Stimulated activated CD4-positive, alpha-beta T cell treated with anti-CD3 and anti-CD28 coated beads, Interleukin-12 subunit alpha, Interleukin-12 subunit beta, amount 100 ng/mL, for 24 hours (primary cell): ENCODE measurements at places on chromosomes 1 and 21.
A peak's percentile ranks its signal among the peaks of the same experiment; 100 is the strongest.

DNA sequence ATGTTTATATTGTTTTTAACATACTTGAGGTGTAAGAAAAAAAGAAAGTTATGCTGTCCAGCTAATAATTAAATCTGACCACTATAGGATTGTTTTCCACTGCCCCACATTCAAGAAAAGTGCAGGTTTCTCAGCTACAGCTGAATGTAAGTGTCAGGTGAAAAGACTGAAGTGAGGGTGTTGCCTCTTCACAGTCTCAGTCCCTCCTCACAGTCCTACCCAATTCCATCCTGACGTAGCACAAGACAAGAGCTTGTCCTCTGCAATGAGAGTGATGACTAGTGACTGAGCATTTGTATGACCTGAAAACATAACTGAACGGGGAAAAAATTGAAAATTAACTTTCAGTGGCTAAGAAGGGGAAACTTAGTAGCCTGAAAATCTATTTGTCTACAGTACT is 1039.5 kb downstream of the ADGRL2 start:
- DNase-seq, result no peak

GRCh38 chr1:85911742-85912141 is 203.5 kb upstream of the ZNHIT6 start:
- no peak for DNase-seq

GRCh38 chr1:183778045-183778444 is 26.9 kb upstream of the RGL1 start:
- no peak for DNase-seq

GRCh38 chr1:116020668-116021272 is 44.5 kb downstream of the SLC22A15 start:
- DNase-seq, result peak; percentile 51

DNA sequence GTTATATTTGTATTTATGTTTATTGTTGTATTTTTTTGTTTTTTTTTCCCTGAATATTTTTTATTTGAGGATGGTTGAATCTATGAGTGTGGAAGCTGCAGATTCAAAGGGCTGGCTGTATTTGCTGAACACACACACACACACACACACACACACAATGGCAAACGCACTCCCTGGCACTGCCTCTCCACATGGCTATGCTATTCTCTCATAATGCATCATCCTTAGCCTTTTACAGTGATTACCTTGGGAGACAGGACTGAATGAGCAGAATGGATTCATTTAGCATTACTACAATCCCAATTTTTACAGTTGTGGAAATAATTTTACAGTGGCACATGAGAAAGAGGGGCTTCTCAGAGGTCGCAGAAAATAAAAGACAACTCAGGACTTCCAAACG is 390.1 kb downstream of the PCP4 start:
- DNase-seq, result no peak

GRCh38 chr1:66779475-66780078 is 21.5 kb downstream of the INSL5 start:
- no peak for DNase-seq

DNA sequence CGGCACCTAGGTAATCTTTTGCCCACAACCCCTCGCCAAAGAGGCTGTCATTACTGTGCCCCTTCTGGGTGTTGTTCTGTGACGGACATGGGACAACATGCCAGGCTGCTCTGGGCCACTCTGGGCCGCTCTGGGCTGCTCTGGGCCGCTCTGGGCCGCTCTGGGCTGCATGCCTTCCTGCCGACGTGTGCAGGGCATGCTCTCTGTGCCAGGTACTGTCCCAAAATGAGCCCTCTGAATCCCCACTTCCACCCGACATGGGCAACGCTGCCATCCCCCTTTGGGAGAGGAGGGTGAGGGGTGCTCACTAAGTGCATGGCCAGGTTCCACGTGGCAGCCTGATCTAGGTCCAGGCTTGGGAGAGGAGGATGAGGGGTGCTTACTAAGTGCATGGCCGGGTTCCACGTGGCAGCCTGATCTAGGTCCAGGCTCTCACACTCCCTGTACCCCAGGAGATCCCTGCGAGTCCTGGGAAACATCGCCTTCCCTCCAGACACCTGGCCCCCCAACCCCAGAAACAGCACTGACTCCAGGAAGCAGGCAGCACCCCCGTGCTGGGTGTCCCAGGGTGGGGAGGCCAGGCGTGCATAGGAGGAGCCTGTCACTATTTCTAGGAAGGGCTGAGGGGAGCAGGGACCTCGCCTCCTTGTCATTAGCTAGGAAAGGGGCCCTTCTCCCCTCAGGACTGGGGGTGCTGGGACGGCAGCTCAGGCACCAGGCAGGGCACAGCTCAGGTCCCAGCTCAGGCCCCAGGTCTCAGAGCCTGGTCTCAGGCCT is 16.5 kb downstream of the TTC34 start:
- no peak for DNase-seq

GRCh38 chr1:12600880-12601633 is 17.0 kb downstream of the DHRS3 start:
- DNase-seq, result no peak

DNA sequence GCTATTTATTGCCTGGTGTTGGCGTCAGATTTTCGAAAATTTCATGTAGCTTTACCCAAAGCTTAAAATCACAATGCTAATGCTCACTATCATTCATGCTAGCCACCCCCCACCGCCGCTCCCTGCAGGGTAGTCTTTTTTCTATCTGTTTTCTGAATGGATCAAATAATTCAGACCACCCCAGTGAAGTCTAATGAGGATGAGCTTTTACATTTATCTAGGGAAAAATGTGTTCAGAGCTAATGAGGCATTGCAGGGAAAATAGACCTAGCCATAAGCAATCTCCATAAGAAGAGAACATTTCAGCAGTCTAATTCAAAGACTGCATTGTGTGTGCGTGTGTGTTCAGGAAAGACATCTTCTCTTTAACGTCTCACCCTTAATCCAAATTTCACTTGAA is 533.0 kb upstream of the PRMT6 start:
- DNase-seq, result no peak

GRCh38 chr1:6927626-6928025 is 142.4 kb downstream of the CAMTA1 start:
- DNase-seq, result no peak

GRCh38 chr1:118113261-118113660 is 71.8 kb downstream of the SPAG17 start:
- no peak for DNase-seq

DNA sequence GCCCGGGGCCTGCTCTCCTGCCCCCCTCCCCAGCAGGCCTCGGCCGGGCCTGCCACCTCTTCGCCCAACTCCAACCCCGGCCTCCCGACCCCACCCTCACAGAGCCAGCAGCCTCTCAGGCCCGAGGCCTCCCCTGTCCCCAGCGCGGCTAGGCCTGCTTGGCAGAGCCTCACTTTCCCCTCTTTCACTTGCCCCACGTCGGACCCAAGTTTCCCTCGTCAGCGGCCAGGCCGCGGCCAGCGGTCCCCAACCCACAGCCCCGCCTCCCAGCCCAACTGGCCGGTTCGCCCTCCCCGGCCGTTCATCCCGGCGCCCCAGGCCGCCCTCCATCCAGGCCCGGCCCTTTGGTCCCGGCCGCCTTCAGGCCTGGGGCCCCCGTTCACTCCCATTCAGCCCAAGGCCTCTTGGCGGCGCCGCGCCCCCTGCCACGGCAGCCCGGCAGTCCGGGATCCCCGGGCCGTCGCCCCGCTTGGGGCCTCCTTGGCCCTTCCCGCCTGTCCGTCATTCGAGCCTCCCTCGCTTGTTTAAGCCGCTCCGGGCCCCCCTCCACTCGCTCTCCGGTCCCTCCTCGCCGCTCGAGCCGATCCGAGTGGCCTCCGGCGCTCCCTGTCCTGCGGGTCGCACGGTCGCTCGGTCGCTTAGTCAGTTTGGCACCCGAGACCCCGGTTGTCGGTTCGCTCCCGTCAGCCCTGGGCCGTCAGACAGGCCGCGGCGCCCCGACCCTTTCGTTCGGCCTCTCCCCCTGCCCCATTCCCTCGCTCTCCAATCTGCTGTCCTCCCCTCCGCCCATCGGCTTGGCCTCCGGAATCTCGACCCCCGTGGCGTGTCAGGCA is 1.4 kb downstream of the LRRC41 start:
- DNase-seq, result peak; percentile 47

DNA sequence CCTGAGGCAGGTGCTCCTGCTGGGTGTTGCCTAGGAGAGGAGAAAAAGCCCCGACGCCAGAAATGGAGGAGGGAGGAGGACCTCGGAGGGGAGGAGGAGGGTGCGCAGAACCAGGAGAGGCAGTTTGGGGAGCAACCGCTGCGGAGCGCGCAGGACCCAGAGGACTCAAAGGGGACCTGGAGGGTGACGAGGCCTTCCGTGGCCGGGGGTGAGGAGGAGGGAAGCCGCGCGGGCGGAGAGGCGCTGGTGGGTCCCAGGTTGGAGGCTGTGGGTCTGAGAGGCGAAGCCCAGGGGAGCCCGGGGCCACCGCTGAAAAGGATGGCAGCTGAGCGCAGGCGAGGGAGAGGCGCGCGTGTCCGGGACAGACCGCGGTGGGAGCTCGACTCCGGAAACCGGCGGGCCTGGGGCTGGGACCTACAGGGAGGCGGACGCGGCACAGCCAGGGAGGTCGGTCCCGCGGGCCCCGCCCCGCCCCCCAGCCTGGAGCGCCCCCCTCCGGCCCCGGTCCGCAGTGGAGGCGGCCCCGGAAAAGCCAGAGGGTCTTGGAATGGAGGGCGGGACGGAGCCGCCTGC is 15.1 kb downstream of the RNF223 start:
- DNase-seq, result no peak

GRCh38 chr21:31975491-31975890 is 102.7 kb downstream of the HUNK start:
- no peak for DNase-seq

DNA sequence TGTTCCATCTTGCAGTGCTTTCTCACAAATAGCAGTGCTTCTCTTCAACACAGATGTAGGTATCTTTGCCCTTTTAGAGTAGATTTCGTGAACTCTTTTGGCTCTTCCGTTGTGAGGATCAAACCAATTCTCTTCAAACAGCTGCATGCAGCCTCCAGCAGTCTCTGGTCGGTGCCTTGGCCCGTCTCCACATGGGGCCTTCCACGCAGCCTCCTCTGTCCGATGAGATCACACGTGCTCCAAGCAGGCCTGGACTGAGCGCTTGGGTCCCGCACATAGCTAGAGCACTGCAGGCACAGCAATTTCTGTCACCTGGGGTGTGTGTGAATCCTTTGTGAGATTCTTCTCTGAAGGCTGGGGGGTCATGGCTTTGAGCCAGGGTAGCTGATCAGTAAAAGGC is 82.8 kb upstream of the KCNE2 start:
- DNase-seq, result no peak

DNA sequence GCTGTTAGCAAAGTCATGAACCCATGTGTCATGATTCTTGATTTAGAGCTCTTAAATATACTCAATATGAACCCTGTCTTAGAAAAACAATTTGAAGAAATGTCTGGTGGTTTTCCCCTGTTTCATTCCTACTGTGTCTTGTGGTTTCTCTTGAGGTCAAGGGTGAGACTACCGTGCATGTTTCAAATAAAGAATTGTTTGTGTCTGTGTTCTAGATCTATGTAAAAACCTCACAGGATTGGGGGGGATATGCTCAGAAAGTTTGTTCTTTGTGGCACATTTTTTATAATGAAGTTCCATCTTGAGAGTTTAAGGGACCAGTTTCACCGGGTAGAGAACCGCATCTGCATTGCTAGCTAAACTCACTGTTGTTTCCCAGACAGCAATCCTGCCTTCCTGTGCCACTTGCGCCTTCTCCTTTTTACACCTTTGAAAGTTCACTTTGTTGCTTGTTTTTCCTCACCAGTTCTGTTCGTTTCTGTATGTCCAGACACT is 30.9 kb upstream of the CACYBP start:
- DNase-seq, result no peak

- DNase-seq, result no peak
These were observed 115.7 kb downstream of the CENPF start for GRCh38 chr1:214718724-214719123.

DNA sequence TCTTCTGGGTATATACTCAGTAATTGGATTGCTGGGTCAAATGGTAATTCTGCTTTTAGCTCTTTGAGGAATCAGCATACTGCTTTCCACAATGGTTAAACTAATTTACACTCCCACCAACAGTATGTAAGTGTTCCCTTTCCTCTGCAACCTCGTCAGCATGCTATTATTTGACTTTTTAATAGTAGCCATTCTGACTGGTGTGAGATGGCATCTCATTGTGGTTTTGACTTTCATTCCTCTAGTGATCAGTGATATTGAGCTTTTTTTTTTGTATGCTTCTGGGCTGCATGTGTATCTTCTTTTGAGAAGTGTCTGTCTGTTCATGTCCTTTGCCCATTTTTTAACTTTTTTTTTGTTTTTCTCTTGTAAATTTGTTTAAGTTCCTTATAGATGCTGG is 279.4 kb downstream of the PTGER3 start:
- no peak for DNase-seq

GRCh38 chr1:27970401-27970800 is 10.6 kb downstream of the XKR8 start:
- no peak for DNase-seq

GRCh38 chr1:67978890-67979516 is 71.4 kb downstream of the DIRAS3 start:
- DNase-seq, result no peak
